GM23248 (cell line): ENCODE measurements at places on chromosomes 5 and 9. TPM values are rescaled to one million over a fixed set of nuclear protein-coding genes. Genes with fewer than 3 reads are reported as not detected.

GRCh38 chr9:133785753-133786370, 47.7 kb upstream of the SARDH start:
- no peak for DNase-seq
- no peak overlapping the region for H3K4me3 ChIP-seq
- no peaks in the 10 kb centered on the region for H3K4me1 ChIP-seq
- H3K36me3 ChIP-seq: no peaks in the 10 kb centered on the region
- no peaks in the 10 kb centered on the region for H3K27me3 ChIP-seq

GRCh38 chr5:147693233-147693632, 89.3 kb downstream of the JAKMIP2 start:
- no peak overlapping the region for H3K27ac ChIP-seq
- H3K27me3 ChIP-seq: peaks cover 5% of the 10 kb centered on the region
- no peaks in the 10 kb centered on the region for H3K36me3 ChIP-seq
- H3K4me1 ChIP-seq: no peaks in the 10 kb centered on the region
- DNase-seq: no peak

Gene SRA1
- polyA plus RNA-seq: 90.6 and 91.2 TPM in 2 replicates

Gene PKD2L2
- polyA plus RNA-seq: not detected in 2 replicates

GRCh38 chr5:107512029-107512428, 158.7 kb downstream of the EFNA5 start:
- H3K27ac ChIP-seq: no peak overlapping the region
- no peaks in the 10 kb centered on the region for H3K4me1 ChIP-seq
- no peak for DNase-seq
- no peak overlapping the region for H3K4me3 ChIP-seq
- H3K27me3 ChIP-seq: peaks cover 13% of the 10 kb centered on the region; the same call in 1 of the 2 replicates

Gene AJM1
- 1.1 and 1.4 TPM in 2 replicates for polyA plus RNA-seq

Gene ENHO
- polyA plus RNA-seq: 0.35 TPM in 1 of 2 replicates, not detected in the other

Gene FGF1
- 27.7 and 29.6 TPM in 2 replicates for polyA plus RNA-seq

DNA sequence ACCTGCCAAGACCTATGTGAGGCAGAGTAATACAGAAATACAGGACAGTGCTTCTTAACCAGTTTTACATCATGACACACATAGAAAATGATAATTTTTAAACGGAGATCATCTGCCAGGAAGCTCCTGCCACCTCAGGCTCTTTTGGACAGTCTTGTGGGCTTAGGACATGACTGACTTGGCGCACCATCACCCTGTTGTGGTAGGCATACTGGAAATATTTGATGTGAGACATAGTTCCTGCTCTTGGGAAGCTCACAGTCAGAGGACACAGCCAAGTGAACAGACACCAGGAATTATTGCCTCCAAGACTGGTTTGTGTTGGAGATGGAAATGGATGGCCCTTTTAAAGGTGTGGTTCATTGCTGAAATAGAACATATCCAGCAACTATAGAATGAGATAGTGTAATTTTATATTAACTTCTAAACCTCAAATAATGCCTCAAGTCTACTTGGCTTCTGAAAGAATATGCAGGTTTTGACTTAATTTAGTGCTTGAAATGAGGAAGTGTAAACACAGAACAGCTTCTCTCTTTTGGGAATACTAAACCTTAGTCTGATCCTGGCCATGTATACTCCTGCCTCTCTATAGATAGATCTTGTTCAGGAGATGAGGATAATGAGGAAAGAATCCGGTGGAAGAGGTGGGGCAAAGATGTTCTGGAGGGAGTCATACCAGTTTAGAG, 19.7 kb downstream of the CPEB4 start:
- H3K27me3 ChIP-seq: no peaks in the 10 kb centered on the region
- no peak overlapping the region for H3K4me3 ChIP-seq
- H3K4me1 ChIP-seq: peaks cover 10% of the 10 kb centered on the region

- no peaks in the 10 kb centered on the region for H3K27me3 ChIP-seq
- no peaks in the 10 kb centered on the region for H3K4me1 ChIP-seq
- no peak overlapping the region for H3K4me3 ChIP-seq
- DNase-seq: no peak
These were observed 169.3 kb downstream of the GAPVD1 start for GRCh38 chr9:125431012-125431305.

DNA sequence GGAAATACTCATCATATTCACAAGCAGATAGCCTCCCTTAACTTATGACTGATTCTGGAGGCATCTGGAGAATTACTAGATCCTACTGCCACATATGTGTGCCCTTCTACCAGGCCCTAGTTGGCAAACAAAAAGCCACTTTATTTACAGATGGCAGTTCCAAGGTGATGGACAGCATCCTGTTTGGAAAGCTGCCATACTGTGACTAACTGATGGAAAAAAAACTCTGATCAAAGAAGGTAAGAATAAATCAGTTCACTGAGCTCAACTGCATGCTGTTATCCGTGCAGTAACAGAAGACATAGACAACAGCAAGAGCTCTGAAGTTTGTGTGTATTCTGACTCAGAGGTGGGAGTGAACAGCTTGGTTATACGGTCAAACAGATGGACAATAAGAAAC, 279.8 kb upstream of the POU5F2 start:
- H3K4me1 ChIP-seq: peaks cover 12% of the 10 kb centered on the region
- H3K27me3 ChIP-seq: no peaks in the 10 kb centered on the region
- no peak overlapping the region for H3K4me3 ChIP-seq

Gene CENPK
- 22.1 and 23.9 TPM in 2 replicates for polyA plus RNA-seq
